Tibial nerve (tissue), 4 donors: ENCODE measurements at places on chromosomes 1 and 21.

DNA sequence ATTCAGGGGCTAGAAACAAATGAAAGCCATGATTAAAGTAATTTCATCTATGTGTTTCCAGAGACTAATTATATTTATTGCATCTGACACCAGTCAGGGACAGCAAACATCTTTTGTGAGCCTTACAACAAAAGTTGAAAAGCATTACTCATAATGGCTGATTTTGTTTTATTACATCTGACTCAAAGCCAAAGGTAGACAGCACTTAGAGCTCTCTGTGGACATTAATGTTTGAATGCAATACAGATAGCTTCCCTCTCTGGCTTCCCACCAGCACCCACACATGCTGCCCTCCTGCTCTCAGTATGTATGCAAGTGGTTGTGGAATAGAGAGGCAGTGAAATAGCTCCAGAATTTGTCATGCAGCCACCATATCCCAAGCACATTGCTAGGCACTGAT lies 198.7 kb downstream of the SETD4 start:
- DNase-seq: no peak

- no peak for DNase-seq
Measured at GRCh38 chr21:14405962-14406361, 23.0 kb upstream of the HSPA13 start.

GRCh38 chr1:58251430-58252073 lies 295.0 kb downstream of the OMA1 start:
- DNase-seq: no peak

GRCh38 chr1:29650476-29650875 lies 414.2 kb downstream of the PTPRU start:
- DNase-seq: no peak

- DNase-seq: no peak
Measured at GRCh38 chr1:243493156-243494129, 237.6 kb downstream of the SDCCAG8 start.

- DNase-seq: no peak
Measured at GRCh38 chr21:41715649-41716281, 51.1 kb downstream of the RIPK4 start.
